Gastrocnemius medialis (tissue), 4 donors: ENCODE measurements at places on chromosomes 13 and 19. TPM values are rescaled to one million over a fixed set of nuclear protein-coding genes. Genes with fewer than 3 reads are reported as not detected.

DNA sequence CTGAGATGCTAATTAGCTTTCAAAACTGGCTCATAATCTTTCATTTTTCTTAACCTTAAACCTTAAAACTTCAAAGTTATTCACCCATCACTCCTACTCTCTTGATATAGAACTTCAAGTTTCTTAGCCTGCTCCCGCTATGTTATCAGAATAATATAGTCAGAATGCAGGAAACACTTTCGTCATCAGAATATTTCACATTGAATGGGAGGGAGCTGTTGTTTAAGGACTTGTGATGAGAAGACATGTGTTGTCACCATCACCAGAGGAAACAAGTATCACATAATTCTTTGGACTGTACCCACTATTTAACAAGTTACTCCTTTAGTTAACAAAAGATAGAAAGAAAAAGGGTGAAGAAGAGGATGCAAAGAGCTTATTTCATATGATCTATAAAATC, 65.0 kb upstream of the FNDC3A start:
- H3K4me3 ChIP-seq: no peak overlapping the region
- no peak for DNase-seq
- H3K4me1 ChIP-seq: no peaks in the 10 kb centered on the region
- H3K36me3 ChIP-seq: no peaks in the 10 kb centered on the region
- H3K27ac ChIP-seq: no peak overlapping the region

DNA sequence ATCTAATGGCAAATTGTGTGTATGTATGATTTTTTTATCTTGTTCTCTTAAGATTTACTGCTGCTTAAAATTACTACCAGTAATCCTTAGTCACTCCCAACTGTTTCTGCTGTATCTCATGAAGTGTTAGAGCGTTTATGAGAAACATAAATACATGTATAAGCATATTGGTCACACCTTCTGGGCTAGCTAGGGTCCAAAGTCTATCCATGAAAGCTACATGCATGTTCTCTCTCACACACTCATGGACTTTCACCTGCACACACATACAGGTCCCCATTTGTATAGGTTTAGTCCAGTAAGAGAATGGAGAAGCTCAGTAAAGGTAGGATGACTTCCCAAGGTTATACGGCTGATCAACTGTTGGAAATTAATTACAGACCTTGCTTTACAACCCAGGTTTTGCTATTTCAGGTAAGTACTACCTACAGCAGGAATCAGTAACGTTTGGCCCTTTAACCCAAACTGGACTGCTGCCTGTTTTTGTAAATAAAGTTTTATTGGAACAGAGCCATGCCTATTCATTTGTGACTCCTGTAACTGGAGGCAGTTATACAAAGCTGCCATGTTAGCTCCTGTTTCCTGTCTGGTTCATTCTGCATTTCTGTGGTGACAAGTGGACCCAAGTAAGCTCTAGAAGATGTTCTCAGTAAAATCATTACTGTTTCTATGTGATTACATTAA, 15.3 kb downstream of the METTL21C start:
- no peaks in the 10 kb centered on the region for H3K27me3 ChIP-seq
- no peaks in the 10 kb centered on the region for H3K36me3 ChIP-seq
- no peak for DNase-seq
- no peak overlapping the region for H3K27ac ChIP-seq
- H3K4me1 ChIP-seq: peaks cover 30% of the 10 kb centered on the region

DNA sequence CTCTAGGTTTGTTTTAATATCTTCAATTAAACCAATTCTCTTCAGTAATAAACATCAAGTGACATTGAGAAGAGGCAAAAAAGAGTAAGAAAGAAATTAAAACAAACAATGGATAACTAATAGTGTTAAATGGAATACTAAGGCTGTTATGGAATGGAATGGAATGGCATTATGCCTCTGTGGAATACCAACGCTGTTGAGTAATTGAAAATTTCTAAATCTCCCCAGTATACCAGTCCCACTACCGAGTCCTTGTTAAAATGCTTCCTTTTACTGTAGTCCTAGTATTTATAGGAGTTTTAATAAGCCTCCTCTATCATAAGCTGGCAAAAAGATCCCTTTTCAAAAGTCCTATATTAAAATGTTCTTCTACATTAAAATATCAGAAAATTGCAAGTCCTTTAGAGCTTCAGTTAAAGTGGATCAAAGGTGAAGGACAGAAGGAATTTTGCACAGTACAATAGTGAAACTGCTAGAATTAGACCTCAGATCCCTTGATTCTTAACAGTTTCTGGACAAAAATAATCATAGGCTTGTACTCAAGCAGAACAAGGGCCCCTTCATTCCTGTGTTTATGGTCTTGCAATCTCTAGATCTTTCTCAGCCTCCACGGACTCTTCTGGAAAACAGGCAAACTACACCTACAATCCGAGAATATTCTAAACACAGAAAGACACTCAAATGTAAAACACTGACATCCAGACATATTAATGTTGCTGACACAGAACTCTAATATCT, 128.2 kb downstream of the PCDH9 start:
- no peak for DNase-seq
- no peaks in the 10 kb centered on the region for H3K36me3 ChIP-seq
- H3K27me3 ChIP-seq: no peaks in the 10 kb centered on the region
- no peak overlapping the region for H3K4me3 ChIP-seq
- H3K4me1 ChIP-seq: no peaks in the 10 kb centered on the region
- no peak overlapping the region for H3K27ac ChIP-seq

- H3K27me3 ChIP-seq: no peaks in the 10 kb centered on the region
- DNase-seq: no peak
- no peak overlapping the region for H3K27ac ChIP-seq
Observed at GRCh38 chr13:73369095-73369494, 310.3 kb downstream of the KLF5 start.

- peaks cover 14% of the 10 kb centered on the region for H3K4me1 ChIP-seq
- no peaks in the 10 kb centered on the region for H3K36me3 ChIP-seq
- DNase-seq: peak; percentile 65
- no peak overlapping the region for H3K4me3 ChIP-seq
- H3K27ac ChIP-seq: peak overlapping the region; percentile 63
Observed at GRCh38 chr19:11159598-11160439, 4.2 kb upstream of the SPC24 start.

DNA sequence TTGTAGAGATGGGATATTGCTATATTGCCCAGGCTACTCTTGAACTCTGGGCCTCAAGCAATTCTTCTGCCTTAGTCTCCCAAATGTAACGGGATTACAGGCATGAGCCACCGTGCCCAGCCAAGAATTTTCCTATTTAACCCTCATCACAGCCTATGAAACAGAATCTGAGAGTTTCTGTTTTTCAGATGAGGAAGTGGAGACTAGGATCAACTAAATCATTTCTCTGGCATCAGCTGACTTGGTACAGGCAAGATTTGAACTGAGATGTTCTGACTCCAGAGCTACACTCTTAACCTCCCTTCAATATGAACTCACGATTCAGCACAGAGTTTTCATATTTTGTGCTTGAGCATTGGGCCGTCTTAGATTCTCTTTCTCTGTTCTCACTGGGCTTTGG, 8.1 kb downstream of the ZNF460 start:
- no peak overlapping the region for H3K27ac ChIP-seq
- no peak for DNase-seq
- no peaks in the 10 kb centered on the region for H3K27me3 ChIP-seq
- no peak overlapping the region for H3K4me3 ChIP-seq

LENG1 gene
- total RNA-seq: 10.2 TPM

GRCh38 chr19:743168-743687, 7.7 kb upstream of the MISP start:
- no peak overlapping the region for H3K4me3 ChIP-seq
- no peaks in the 10 kb centered on the region for H3K4me1 ChIP-seq
- no peaks in the 10 kb centered on the region for H3K27me3 ChIP-seq
- no peaks in the 10 kb centered on the region for H3K36me3 ChIP-seq
- DNase-seq: no peak

DNA sequence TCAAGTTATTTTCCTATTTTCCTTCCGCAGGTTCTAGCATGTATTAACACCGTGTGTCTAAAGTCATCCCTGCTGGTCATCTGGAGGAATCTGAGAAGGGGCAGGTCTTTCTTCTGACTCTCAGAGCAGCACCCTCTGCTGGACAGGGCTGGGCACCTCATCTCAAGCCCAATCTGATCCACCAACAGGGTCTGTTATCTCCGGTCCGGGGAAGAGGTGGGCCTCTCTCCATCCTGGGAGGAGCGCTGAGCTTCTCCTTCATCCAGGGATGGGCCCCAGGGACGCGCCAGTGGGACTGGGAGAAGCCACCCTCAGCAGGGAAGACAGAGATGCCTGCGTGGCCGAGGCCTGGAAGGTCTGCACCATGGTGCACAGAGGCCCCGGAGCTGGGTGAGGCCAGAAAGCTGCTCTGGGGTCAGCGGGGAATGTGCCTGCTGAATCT, 26.0 kb upstream of the ZNF331 start:
- no peaks in the 10 kb centered on the region for H3K4me1 ChIP-seq
- H3K4me3 ChIP-seq: no peak overlapping the region
- H3K36me3 ChIP-seq: no peaks in the 10 kb centered on the region
- no peaks in the 10 kb centered on the region for H3K27me3 ChIP-seq

DNA sequence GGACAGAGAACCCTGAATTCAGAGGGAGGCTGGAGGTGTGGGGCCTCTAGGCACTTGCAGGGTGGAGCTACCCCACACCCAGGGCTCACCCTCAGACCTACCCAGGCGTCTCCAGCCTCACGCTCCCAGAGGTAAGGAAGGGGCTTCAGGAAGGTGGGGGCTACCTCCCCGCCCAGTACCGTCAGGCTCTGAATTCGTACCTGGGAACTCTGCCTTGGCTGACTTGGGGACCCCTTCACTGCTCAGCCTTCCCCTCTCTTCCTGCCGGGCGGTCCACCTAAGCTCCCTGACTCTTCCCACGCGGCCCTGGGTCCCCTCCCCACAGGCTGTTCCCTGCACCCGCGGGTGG, 28.5 kb upstream of the PARP4 start:
- no peak overlapping the region for H3K27ac ChIP-seq
- no peaks in the 10 kb centered on the region for H3K4me1 ChIP-seq
- H3K27me3 ChIP-seq: peaks cover 10% of the 10 kb centered on the region
- H3K4me3 ChIP-seq: peak overlapping the region; percentile 46
- no peaks in the 10 kb centered on the region for H3K36me3 ChIP-seq
- no peak for DNase-seq

FAM124A gene
- total RNA-seq: 0.66 TPM

- H3K27me3 ChIP-seq: no peaks in the 10 kb centered on the region
- H3K4me1 ChIP-seq: peaks cover 9% of the 10 kb centered on the region
- H3K27ac ChIP-seq: no peak overlapping the region
- DNase-seq: no peak
- no peaks in the 10 kb centered on the region for H3K36me3 ChIP-seq
- no peak overlapping the region for H3K4me3 ChIP-seq
Observed at GRCh38 chr13:23868521-23868920, 20.7 kb downstream of the MIPEP start.

ACP7 gene
- total RNA-seq: not detected
